ENCODE measurements at places on chromosomes 7 and 10. TPM values are rescaled to one million over a fixed set of nuclear protein-coding genes. Genes with fewer than 3 reads are reported as not detected.

Gene CDNF
- 3.4 TPM for polyA plus RNA-seq

Gene ZP3
- polyA plus RNA-seq = 0.75 TPM

Gene ALOX5
- 3.1 TPM for polyA plus RNA-seq

Gene BCL7B
- polyA plus RNA-seq = 31.8 TPM

Gene TDRD1
- polyA plus RNA-seq = 0.17 TPM

Gene SFMBT2
- polyA plus RNA-seq = 5.0 TPM

Gene ADAMTS14
- 0.41 TPM for polyA plus RNA-seq

DNA sequence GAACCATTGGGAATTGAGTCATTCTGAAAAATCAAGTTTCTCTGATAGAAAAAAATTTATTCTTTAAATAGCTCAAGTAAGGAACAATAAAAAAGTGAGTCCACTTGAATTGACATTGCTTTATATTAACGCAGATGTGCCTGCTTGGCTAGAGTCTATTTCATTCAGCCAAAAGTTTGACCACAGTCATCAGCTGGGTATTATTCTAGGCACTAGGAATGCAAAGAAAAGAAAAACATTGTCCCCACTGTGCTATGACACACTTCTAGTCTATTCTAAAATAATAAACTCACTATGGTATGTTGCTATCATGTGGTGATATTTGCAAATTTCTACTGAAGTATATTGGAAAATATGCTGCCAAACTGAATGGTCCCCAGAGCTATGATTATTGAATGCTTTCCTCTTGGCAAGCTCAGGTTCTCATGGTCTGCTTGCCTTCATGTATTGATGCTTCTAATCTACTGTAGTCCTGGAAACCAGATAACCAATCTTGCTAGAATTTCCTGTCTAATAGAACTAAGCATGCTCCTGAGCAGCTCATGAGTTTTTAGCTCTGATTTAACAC lies 8.3 kb downstream of the SFRP4 start:
- DNase-seq = no peak

GRCh38 chr10:20630092-20630643 lies 266.9 kb downstream of the NEBL start:
- no peak for DNase-seq

DNA sequence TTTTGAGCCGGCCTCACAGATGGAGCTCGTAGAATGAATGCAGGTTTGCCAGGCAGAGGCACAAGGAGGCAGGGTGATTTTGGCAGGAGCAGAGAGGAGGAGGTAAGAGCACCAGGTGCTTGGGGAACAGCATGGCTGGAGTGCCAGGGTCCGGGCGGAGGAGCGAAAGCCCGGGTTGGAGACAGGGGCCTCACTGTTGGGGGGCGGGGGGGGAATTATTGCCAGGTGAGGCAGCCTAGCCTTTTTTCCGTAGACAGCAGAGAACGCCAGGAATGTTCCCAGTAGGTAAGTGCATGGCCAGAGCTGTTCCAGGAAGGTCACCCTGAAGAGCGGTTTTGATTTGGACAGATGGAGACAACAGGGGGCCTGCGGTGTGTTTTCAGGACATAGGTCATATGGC lies 9.5 kb downstream of the SRRM3 start:
- no peak for DNase-seq

GRCh38 chr7:20293336-20293735 lies 37.4 kb upstream of the ITGB8 start:
- no peak for DNase-seq

DNA sequence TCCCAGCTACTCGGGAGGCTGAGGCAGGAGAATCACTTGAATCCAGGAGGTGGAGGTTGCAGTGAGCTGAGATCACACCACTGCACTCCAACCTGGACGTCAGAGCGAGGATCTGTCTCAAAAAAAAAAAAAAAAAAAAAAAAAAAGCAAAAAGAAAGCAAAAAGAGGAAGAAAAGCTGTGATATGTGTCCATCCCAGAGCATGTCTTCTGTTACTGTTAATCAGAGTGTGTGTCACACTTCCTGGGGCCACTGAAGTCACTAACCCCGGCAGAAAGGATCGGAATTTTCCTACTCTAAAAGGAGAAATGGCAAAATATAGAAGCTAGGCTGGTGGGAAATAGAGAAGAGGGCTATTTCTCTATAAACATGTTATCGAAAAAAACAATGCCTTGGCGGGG lies 11.9 kb downstream of the PIK3AP1 start:
- no peak for DNase-seq

GRCh38 chr7:70582927-70583895 lies 548.7 kb upstream of the GALNT17 start:
- no peak for DNase-seq

DNA sequence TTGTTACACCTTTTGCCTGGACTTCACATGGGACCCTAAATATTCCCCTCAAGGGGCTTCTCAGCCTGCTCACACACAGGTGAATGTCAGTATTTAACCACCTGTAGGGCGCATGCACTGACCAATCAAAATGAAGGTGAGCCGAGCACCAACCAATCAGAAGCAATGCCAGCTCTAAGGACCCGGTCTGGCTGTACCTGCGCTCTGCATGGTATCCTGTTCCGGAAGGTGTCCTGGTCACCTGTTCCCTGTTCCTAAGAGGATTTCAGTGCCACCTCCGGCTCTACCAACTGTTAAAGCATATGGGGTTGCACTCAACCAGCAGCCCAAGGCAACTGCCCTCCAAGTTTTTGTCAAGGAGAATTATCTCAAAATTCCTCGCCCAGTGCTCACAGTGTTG lies 18.4 kb upstream of the CALN1 start:
- no peak for DNase-seq

All from ovary (tissue), 10 donors.